ENCODE measurements at places on chromosomes 7 and 10. TPM values are rescaled to one million over a fixed set of nuclear protein-coding genes. Genes with fewer than 3 reads are reported as not detected.

GRCh38 chr7:4523219-4523618 is 158.9 kb upstream of the FOXK1 start:
- DNase-seq = no peak

DNA sequence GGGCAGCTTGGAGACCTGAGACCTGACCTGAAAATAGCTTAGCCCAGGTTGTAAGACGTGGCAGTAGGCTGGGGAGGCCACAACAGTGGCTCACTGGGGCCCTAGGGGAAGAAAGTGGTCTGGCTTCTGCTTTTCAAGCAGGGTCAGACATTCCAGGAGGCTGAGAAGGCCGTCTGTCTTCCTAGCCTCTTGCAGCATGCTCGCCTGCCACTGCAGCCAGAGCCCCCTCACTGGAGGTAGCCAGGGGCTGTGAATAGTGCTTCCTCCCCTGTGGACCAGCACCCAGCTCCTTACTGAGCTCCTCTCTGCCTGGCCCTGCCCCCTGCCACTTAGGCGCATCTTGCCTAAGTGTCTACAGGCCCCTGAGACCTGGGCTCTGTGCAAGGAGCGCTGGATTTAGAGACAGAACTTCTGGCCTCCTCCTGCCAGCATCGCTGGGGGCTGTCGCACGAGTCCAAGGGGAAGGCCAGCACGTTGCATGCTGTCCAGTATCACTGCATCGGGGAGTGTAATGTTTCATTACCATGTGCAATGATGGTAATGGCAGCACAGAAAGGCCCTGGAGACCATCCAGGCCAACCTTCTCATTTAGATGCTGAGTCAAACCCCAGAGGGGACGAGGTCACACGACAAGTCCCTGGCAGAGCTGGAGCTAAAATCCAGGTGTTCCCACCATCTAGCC is 12.7 kb downstream of the ZMIZ1 start:
- peak; percentile 35 for DNase-seq

DNA sequence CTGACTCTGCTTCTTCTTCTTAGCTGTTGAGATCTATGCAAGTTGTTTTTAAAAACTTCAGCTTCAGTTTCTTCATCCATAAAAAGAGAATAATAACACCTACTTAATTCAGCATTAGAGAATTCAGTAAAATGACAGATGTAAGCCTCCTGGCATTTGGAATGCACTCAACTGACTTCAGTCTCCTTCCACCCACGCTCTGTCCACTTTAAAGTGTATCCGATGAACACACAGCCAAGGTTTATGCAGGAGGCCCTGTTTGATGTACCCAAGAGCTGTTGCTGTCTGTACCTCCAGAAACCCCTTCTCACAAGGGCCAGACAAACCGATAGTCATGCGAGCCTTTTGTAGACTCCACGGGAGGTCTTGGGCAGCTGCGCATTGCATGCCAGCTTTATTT is 27.1 kb upstream of the SLC35B4 start:
- no peak for DNase-seq

Gene RAB19
- not detected for total RNA-seq

Gene TMEM26
- not detected for total RNA-seq

All from dermis blood vessel endothelial cell (primary cell).